ENCODE measurements at places on chromosomes 1 and 21. TPM values are rescaled to one million over a fixed set of nuclear protein-coding genes. Genes with fewer than 3 reads are reported as not detected.

DNA sequence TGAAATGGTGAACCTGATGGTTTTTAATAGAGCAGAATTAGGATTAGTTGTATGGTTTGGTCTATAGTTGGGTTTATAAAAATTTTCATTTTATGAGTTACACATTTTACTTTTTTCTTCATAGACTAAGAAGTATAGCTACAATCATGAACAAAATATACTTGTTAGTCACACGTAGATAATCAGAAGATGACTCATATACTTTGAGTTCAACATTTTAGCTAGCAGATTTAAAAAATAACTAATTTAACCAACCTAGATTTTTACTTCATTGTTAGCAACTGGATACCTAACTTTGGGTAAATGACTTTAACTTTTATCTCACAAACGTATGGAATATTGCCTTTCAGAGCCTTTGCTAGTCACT, 27.9 kb downstream of the MORC3 start:
- DNase-seq = no peak

Gene KCNJ10
- not detected for total RNA-seq

DNA sequence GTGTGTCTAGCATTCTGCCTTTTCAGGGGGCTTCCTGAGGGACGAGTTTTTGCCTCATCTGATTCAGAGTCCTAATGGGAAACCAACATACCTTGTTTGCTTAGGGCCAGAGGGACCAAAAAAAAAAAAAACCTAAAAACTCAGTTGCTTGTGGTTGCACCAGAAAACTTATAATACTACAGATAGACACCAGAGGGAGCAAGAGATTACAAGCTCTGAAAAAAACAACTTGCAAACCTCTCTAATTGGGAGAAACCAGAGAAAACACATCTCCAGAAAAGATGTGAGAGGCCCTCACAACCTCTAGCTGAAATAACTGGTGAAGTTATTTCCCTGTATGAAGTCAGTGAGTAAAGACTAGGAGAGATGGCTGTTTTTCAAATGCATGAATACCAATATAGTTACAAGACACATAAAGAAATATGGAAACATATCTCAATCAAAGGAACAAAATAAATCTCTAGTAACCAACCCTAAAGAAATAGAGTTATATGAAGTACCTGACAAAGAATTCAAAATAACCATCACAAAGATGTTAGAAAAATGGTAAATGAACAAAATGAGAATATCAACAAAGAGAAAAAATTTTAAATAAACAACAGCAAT, 233.7 kb upstream of the NFIA start:
- no peak for DNase-seq

DNA sequence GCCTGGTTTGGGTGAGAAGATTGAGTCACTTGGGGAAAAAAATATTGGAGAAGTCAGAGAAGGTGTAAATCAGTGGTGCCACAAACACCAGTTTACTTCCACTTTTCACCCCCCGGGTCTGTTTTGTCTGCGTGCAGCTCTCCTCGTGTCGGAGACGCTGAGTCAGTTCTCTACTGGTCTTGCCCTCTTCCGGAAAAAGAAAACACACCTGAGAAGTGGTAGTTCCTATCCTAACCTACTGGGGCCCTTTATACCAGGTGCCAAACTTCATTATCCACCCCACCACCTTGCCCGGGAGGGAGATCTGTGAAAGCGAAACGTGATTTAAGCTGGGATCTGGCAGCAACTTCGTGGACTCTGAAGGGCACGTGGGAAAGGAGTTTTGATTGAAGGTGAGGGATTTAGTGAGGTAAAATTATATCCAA, 855 bp upstream of the IVNS1ABP start:
- no peak for DNase-seq

DNA sequence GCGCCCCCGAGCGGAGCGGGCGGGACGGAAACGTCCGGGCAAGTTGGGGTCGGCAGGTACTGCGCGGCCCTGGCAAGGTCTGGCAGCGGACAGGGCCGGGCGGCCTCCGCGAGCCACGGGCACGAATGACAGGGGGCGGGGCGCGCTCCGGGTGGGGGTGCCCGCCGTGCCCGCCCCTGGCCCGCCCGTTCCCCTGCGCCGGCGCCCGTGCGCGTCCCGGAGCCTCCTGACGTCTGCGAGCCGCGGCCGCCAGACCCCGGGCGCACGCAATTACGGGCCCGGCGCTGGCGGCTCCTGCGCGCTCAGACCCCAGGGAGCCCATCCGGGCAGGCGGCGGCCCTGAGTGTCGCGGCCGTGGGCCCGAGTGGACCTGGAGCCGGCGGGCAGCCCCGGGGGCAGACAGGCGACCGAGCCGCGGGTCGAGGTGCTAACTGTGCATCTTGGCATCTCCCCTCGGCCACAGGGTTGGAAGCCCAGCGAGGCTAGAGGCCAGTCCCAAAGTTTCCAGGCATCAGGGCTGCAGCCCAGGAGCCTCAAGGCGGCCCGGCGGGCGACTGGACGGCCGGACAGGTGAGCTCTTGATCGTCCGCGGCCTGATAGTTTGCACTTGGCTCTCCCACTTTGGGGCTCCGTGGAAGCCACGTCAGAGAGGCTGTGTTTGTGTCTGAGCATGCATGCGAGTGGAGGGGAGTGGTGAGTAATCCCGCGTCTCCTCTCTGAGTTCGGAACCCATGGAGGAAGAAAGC, 918 bp downstream of the MIB2 start:
- DNase-seq = no peak

- DNase-seq = no peak
These were observed 782.9 kb upstream of the TPTE start for GRCh38 chr21:9738527-9738926.

- DNase-seq = no peak
These were observed 5.2 kb downstream of the OLIG1 start for GRCh38 chr21:33075128-33075527.

Gene TMEM52
- total RNA-seq = not detected

GRCh38 chr1:1353389-1354151, 4.4 kb upstream of the DVL1 start:
- DNase-seq = no peak

- no peak for DNase-seq
These were observed 38.9 kb upstream of the MRPS6 start for GRCh38 chr21:34034369-34035014.

GRCh38 chr1:112540226-112540794, 31.5 kb downstream of the WNT2B start:
- DNase-seq = no peak

Gene SPRR4
- not detected for total RNA-seq

Gene CHRNB2
- not detected for total RNA-seq

Gene HAO2
- total RNA-seq = 1.4 TPM

- no peak for DNase-seq
These were observed 35.5 kb downstream of the KCNK2 start for GRCh38 chr1:215118081-215118480.

DNA sequence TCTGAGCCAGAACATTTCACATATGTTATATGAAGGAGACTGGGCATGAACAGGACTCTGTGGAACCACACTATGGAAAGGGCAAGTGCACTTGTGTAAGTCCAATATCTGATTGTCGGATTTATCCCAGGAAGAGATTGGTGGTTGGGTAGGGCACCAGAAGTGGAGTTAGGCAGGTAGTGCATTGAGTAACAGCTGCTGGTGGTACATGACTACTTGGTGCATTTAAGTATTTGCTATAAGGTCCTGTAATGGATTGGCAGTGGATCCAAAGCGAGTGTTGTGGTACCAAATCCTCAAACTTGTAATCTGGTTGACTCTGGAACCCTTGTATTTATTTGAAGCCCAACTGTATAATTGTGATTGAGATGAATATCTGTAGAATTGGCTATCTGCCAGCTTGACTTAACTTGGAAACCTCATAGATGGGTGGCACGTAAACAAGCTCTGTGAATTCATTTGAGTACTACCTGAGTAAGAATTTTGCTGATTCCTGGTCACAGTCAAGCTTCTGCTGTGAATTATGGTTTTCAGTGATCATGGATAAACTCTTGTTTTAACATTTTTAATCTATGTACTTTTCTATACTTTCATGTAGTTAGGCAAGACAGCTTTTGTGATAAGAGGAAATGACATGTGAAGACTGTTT, 21.1 kb downstream of the UBAP2L start:
- no peak for DNase-seq

GRCh38 chr1:119549719-119550132, 42.7 kb downstream of the HSD3B1 start:
- DNase-seq = no peak

Gene SPRR1B
- total RNA-seq = not detected

Gene KLHDC9
- 12.1 TPM for total RNA-seq

Gene TMEM81
- total RNA-seq = 3.3 TPM

Gene HORMAD1
- 0.62 TPM for total RNA-seq

- DNase-seq = no peak
These were observed 1.3 kb upstream of the MYOC start for GRCh38 chr1:171653796-171654195.

- DNase-seq = no peak
These were observed 54.4 kb upstream of the A3GALT2 start for GRCh38 chr1:33375316-33375715.

Gene RNU1-3
- total RNA-seq = under 0.01 TPM

- DNase-seq = no peak
These were observed 21.8 kb downstream of the RC3H1 start for GRCh38 chr1:174000371-174000770.

DNA sequence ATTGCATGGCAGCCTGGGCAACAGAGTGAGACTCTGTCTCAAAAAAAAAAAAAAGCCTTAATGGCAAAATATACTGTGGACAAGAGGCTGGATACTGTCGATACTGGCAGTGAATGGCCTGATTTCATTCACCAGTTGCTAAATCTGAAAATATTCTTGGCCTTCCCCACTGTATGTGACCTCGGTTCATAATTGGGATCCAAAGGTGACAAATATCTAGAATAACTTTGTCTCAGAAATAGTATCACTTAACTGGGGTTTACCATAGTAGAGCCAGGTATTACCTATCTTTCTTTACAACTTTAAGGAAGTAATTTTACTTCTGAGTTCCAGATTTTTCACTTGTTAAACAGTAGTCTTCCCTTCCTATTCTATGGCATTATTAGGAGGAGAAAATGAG, 8.4 kb downstream of the MTF2 start:
- DNase-seq = no peak

Gene ZFP69B
- 7.7 TPM for total RNA-seq

DNA sequence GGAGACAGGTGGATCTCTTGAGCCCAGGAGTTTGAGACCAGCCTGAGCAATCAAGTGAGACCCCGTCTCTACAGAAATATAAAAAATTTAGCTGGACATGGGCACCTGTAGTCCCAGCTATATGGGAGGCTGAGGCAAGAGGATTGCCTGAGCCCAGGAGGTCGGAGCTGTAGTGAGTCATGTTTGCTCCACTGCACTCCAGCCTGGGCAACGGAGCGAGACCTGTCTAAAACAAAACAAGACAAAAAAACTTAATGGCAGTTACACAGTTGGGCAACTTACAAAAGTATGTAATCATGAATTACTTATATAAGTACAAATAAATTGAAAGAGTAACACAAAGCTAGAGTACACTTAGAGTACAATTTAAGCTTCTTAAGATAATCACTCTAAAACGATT, 25.2 kb downstream of the RC3H1 start:
- DNase-seq = no peak

DNA sequence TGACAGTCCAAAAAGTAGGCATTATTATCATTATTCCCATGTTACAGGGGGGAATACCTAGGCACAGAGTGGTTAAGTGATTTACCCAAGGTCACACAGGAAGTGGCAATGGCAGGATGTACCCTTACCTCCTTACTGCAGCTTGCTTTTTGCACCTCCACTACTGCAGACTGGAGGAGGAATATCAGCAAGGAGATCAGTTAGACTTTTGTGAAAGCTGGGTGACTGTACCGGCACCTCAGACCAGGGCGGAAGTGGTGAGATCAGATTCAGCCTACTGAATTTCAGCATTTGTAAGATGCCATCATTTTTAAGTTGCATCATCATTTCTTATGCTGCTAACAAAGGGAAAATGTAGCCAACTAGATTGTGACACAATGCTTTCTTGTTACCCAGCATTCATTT, 4.5 kb downstream of the ADARB1 start:
- no peak for DNase-seq

Gene ALDH4A1
- 18.5 TPM for total RNA-seq

Gene SEMA6C
- 31.3 TPM for total RNA-seq

Gene CAMK2N1
- total RNA-seq = 37.3 TPM

Gene HCRTR1
- total RNA-seq = not detected

- DNase-seq = no peak
These were observed 39.0 kb downstream of the VANGL1 start for GRCh38 chr1:115680730-115681111.

DNA sequence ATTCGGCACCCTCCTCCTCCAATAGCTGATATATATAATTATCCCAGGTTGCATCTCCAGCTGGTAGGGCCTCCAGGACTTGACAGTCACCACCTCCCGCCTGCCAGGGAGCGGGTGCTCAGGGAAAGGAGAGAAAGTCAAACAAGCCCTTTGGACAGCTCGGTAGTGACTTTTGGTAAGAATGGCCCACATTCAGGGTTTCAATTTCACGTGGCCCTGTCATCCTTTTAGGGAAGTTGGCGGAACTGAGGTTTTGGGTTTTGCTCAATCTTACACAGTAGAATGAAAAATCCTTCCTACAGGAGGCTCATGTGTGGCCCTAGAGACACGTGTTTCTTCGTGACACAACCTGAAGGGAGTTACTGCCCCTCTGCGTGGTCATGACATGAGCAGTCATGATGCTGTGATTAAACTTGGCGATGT, 44.2 kb downstream of the CAPN8 start:
- DNase-seq = no peak

GRCh38 chr1:97041026-97041425, 319.4 kb downstream of the PTBP2 start:
- DNase-seq = no peak

Gene RGS16
- not detected for total RNA-seq

- DNase-seq = no peak
These were observed 13.1 kb downstream of the ZMYM4 start for GRCh38 chr1:35281565-35281964.

DNA sequence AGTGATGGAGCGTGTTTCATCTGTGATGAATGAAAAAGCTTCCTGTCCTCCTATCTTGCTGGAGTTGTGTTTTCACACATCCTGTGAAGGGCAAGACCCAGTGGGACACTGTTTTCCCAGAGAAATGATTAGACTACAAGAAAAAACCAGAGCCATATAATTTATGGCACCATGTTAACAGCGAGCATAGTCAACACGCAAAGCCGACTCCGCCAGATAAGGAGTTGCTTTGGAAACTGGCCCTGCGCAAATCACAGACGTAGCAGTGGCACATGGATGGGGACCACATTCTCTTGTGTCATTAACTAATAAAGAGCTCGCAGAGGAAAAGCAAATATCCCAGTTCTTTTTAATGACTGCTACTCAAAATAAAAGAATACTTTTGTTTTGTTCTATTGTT, 471.2 kb upstream of the RUNX1 start:
- DNase-seq = no peak

DNA sequence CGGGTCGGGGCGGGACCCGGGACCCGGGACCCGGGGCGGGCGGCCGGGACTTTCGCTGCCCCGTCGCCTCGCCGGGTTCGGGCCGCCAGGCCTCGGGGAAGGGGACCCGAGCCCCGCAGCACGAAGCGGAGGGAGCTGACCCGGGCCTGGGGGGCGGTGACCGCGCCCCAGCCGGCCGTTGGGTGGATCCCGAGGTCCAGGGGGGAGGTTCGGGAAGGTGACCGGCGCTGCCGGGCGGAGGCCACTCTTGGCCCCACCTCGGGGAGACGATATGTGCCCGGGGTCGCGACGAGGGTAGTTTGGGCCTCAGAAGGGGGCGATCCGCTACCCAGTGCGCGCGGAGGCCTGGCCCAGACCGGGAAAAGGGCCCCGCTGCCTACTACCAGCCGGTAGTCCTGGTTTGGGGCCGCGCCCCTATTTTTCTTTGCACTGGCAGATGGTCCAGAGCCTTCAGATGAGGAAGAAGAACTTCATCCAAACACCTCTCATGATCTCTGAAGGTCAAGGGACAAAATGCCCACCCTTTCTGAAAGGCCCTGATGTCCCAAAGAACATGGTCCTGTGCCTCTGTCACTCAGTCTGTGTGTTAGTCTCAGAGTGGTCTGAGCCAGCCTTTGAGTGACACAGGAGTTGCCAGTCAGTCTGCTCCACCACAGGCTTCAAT, 766 bp downstream of the AGO4 start:
- DNase-seq = peak; percentile 25
